ENCODE measurements at places on chromosomes 13 and 19.

DNA sequence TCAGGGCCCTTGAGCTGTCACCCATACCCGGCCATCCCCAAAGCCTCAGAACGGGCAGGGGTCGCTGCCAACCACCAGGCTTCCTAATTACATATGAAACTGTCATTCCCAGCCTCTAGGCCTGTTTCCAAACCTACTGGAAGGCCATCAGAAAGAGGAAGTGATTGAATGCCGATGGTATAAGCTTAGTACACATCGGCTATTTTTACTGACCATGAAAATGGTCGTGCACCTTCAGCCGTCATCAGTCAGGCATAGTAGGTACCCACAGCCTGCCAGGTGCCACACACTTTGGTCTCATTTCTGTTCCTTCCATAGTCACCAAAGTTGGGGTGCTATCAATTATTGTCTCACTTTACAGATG lies 10.2 kb downstream of the KRI1 start:
- DNase-seq: no peak

DNA sequence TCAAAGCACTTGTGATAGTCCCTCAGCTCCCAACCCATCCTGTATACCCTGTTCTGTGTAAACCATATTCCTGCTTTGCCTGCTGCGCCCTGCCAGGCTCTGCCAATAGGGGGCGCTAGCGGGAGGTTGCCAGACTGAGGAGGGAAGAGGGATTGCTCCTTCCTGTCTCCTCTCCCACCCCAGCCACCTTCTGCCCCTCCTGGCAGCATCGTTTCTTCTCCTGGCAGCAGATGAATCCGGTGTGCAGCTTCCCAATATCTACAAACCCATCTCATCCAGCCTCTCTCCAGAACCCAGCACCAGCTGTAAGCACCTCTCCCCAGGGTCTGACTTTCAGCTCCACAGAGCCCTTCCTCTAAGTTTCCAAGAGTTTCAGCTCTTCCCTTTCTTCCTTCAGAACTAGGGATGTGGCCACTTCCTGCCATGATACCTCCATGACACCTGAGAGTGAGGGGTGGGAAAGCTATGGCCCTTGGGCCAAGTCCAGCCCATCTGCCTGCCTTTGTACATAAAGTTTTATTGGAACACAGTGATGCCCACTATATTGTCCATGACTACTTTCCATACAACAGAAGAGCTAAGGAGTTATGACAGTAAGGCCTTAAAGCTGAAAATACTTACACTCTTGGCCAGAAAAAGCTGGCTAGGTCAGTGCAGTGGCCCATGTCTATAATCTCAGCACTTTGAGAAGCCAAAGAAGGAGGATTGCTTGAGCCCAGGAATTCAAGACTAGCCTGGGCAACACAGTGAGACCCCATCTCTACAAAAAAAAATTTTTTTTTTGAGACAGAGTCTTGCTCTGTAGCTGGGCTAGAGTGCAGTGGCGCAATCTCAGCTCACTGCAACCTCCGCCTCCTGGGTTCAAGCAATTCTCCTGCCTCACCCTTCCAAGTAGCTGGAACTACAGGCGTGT lies 34.5 kb upstream of the ATP1A3 start:
- no peak for DNase-seq

DNA sequence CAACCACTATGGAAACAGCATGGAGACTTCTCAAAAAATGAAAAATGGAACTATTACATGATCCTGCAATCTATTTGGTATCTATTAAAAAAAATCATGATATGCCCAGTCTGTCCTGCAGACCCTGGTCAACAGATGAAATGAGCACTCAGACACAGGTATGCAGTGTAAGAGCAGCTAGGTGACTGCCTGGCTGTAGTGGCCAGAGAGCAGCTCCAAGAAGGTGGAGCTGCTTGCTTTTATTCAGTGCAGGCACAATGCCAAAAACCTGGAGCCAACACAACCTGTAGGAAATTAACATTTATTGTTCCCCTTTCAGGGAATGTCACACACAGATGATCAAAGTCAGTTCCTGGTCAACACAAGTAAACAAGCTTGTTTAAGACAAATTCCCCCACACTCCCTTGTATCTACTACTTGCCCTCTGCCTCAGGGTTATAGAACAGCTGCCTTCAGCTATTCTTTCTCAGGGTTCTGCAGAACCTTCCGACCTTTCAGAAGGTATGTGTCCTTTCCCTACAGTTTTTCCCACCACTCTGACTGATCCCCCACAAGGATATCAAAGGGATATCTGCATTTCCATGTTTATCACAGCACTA lies 933.7 kb upstream of the SLITRK5 start:
- no peak for DNase-seq

DNA sequence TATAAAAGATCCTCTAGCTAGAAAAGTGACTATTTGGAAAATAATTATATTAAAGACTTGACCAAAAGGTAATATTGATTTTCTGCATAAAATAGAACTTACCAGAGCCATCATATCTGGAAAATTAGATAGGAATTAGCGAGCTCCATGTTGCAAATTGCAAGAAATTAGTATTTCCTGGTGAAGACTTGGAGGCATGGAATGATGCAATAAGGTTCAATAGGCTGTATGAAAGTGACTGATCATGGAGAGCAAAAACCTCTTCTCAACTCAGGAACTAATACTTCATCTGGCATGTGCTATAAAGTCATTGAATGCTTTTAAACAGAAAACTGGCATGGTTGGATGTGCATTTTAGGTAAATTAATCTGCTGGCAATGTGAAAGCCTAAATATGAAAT lies 66.3 kb upstream of the UFM1 start:
- DNase-seq: no peak

GRCh38 chr13:111551204-111551820 lies 230.9 kb downstream of the TEX29 start:
- DNase-seq: no peak

DNA sequence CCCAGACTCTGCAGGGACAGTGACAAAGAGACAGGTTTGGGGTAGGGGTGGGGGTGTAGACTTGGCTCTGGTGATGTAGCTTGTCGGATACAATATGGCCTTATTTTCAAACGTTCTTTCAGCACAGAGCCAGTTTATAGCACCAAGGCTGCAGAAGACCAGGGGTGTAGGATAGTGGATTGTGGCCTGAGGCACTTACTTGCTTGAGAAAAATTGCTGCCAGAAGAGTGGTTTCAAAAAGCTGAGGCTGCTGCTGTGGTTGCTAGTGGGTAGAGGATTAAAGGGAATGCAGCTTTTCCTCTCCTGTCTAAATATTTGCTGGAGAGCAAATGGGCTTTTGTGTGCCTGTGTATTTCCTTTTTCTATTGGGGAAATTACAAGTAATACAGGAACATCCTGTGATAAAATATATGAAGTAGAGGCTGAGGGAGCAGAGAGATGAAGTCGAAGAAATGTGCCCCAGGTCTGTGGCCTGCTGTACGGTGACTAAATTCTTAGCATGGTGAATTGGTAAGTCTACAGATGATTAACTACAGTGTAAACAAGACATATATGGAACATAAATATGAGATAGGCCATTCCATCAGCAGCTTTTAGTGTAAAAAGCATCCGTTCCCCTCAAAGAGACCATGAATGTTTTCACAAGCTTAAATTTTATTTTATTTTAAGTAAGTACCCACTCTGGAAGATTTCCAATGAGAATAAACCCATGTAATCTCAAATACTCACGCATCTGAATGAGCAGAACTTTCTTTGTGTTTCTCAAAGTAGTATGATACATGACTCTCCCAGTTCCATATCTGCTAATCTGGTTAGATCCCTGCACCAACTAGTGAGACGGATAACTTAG lies 112.9 kb downstream of the LRCH1 start:
- DNase-seq: no peak

DNA sequence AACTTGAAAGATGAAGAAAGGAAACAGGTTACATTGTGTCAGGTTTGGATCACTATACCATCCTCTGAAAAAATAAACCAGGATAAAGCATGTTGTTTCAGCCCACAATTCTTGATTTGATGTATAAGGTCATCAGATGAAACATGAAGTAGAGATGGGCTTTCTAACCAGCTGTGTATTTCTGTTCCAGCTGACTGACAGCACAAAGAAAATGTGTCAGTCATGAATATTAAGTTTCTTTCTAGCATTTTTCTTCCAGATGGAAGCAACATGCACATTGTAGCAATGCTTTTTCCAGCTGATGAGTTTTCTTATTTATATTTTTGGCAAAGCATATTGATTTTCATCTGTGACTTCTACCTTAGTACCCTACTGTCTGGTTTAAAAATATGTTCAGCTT lies 199.6 kb downstream of the OXGR1 start:
- no peak for DNase-seq

- no peak for DNase-seq
Observed at GRCh38 chr13:81031996-81032395, 691.1 kb upstream of the SPRY2 start.

- no peak for DNase-seq
Observed at GRCh38 chr19:7788178-7788932, 25.3 kb downstream of the CLEC4M start.

- DNase-seq: no peak
Observed at GRCh38 chr13:98875146-98875729, 102.6 kb downstream of the DOCK9 start.

- no peak for DNase-seq
Observed at GRCh38 chr13:29196409-29197074, 376.4 kb downstream of the MTUS2 start.

GRCh38 chr19:55068950-55069864 lies 6.3 kb upstream of the RDH13 start:
- DNase-seq: no peak

DNA sequence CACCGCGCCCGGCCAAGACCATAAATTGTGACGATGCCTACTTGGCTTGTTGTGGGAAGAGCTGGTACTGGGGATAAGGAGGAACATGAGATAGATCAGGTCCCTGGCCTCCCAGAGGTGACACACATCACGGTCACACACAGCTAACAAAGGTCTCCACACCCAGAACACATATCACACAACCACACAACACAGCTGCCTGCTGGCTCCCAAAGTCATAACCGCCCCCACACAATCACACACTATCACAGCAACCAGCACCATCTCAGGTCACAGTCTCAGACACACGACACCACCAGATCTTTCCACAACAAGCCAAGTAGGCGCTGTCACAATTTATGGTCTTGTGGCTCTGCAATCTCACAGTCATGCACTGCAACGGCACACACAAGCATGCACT lies 5.7 kb downstream of the COL5A3 start:
- DNase-seq: no peak

GRCh38 chr19:4737955-4738600 lies 14.4 kb upstream of the DPP9 start:
- no peak for DNase-seq

GRCh38 chr19:45507872-45508416 lies 665 bp downstream of the VASP start:
- DNase-seq: no peak

GRCh38 chr19:20313894-20314293 lies 146.9 kb downstream of the ZNF486 start:
- no peak for DNase-seq

DNA sequence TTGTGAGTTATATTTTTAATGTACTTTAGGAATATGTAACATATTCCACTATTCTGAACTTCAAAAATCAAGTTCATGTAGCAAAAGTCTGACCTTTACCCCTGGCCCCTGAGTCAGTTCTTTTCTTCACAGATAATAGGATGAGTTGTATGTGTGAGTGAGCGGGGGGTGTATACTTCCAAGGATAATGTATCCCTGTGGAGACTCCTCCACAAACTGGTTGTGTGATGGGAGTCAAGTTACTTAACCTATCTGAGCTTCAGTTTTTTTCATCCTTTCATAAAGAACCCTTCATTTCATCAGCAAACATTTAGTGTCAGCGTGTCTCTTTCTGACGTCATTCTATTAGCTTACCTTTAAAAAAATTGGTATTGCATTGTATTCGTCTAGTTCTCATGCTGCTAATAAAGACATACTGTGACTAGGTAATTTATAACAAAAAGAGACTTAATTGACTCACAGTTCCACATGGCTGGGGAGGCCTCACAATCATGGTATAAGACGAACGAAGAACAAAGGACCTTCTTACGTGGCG lies 288.1 kb upstream of the GPC6 start:
- no peak for DNase-seq

GRCh38 chr19:37997911-37998344 lies 90.9 kb downstream of the SIPA1L3 start:
- peak; percentile 96 for DNase-seq

DNA sequence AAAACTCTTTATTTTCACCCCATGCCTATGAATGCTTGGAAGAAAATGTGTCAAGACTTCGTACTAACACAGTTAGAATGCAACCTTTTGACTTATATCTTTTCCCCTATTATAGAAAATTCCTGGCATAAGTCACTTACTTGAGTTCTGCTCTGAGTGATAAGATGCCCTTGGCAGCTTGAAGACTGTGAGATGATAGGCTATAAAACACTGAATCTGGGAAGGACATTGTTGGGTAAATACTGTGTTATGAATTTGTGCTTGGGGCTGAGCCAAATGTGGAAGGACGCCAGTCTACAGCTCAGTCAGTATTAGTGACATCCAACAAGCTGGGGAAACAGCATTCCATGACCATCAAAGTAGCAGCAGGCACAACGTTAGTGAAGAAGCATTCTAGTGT lies 368.0 kb upstream of the SGCG start:
- no peak for DNase-seq

GRCh38 chr19:40398417-40399131 lies 8.6 kb upstream of the HIPK4 start:
- no peak for DNase-seq

DNA sequence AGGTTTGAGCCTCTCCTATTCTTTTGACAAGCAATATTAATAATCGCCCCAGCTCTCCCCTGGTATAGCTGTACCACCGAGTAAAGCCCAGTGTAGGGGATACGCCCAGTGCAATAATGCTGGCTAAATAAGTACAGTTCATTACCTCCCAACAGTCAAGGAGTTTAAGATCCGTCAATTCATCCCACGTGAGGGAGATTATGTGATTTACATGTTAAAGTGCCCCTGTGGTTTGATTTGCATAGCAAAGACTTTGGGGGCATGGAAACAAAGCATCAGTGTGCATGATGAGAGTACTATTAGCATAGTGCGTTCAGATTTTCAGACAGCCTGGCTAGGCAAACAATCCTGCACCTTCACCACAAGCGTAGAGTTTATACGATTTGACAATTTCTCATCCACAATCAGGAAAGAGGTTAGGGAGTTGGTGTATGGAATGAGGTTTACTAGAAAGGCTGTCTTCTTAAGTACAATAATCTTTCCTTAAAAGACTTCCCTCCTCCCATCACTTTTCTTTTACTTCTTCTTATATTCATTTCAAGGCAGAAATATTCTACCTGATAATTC lies 754.0 kb downstream of the DIAPH3 start:
- no peak for DNase-seq

- DNase-seq: no peak
Observed at GRCh38 chr13:38868870-38869269, 121.8 kb downstream of the STOML3 start.

GRCh38 chr13:94345374-94346195 lies 133.9 kb downstream of the DCT start:
- DNase-seq: no peak

- DNase-seq: no peak
Observed at GRCh38 chr13:21130116-21130515, 46.2 kb downstream of the SKA3 start.

Measured in HS-5 (cell line).